Left ventricle myocardium inferior (tissue), 1 donor: ENCODE measurements at places on chromosomes 4 and X.

DNA sequence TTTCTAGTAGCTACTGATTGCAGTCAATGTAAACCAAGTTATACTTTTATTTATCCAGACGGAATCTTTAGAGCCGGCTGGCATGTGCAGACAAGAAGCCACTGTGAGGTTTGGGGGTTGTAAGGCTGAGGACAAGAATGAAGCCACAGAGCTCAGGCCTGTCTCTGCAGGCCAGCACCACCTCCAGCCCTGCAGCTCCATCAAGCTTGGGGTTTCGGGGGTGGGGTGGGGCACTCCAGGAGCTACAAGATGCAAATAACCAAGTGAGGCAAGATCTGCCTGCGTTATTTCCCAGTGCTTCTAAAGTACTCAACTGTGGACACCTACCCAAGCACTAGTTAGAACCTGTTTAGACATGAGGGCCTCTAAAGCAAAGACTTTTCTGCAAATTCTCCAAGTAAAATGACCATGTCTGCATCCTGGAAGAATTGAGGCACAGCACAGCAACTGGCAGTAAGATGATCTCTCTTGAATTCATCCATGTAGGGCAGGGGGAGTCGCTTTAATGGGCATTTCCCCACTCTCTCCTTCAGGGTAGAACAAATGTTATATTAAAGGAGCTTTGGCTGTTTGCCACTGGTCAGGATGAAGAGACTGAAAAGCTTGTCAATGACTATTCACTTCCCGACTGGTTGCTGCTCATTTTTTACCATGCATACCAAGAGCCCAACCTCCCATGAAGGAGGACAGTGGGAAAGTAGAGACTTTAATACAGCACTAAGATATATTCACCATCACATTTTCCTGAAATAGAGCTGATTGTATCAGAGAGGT is 222.5 kb downstream of the MGST2 start:
- DNase-seq = no peak

DNA sequence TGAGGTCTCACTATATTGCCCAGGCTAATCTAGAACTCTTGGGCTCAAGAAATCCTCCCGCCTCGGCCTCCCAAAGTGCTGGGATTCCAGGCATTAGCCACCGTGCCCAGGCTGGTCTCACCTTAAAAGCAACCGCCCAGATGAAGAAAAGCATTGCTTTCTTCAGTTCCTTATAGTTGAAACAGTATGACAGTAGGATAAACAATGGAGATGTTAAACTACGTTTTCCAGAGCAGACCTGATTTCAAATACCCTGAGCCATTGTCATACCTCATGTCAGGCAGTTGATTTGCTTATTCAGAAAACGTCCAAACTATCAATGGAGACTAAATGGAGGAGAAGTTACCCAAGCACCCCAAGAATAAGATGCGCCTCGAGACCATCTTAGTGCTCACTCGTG is 26.3 kb upstream of the TMEM131L start:
- DNase-seq = no peak

GRCh38 chr4:56773346-56773745 is 48.2 kb downstream of the SPINK2 start:
- no peak for DNase-seq

GRCh38 chr4:70062000-70062399 is 11.8 kb downstream of the HTN1 start:
- no peak for DNase-seq

DNA sequence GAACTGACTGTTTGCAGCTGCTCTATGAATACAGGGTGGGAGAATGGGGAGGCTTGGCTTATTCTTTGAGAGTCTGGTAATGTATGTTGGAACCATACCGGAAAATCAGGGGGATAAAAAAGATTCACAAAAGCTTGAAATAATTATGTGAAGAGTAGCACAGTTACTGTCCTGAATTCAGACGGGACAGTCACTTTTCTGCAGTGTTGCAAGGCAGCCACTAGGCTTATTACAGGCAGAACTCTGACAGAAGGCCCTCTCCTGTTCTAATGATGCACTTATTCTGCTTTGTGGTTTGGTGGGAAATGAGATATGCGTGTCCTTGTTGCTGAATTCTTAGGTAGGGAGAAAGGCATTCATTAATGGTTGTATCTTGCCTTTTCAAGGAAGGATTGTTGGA is 37.2 kb downstream of the GUCY1B1 start:
- DNase-seq = no peak
